Stimulated activated CD8-positive, alpha-beta memory T cell treated with anti-CD3 and anti-CD28 coated beads, Interleukin-7, amount 100 ng/mL, for 48 hours (primary cell): ENCODE measurements at places on chromosomes 5 and 9.

GRCh38 chr9:133642708-133643361 lies 6.7 kb downstream of the DBH start:
- DNase-seq = no peak

DNA sequence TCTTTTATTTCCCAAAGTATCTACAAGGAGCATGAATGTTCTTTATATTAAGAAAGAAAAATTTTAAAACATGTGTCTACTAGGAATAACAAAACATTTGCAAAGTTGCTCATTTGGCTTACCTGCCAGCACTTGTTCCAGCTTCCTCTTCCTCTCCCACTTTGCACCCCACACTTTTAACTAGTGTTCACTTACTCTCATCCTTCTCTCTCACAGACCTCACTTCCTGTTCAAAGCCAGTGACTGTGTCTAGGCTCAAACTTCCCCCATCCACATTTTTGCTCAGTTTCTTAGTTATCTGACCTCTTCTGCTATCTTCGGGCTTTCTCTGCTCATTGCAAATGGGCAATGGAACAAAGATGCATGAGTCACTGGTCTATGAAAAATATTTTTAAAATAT lies 512.2 kb upstream of the ZNF462 start:
- no peak for DNase-seq

DNA sequence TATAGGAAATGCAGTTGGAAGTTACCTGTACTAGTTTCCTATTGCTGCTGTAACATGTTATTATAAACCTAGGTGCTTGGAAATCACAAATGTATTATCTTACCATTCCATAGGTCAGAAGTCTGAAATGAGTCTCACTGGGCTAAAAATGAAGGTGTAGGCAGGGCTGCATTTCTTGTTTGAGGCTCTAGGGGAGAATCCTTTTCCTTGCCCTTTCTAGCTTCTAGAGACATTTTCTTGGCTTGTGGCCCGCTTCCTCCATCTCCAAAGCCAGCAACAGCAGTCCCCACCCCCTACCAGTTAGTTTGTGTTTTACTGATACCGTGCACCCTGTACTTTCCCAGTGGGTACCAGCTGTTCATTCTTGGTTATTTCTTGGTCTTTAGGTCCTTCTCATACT lies 153.3 kb downstream of the SLF1 start:
- no peak for DNase-seq

GRCh38 chr9:124631326-124631725 lies 124.1 kb upstream of the NR5A1 start:
- DNase-seq = no peak

GRCh38 chr5:126965061-126965475 lies 65.3 kb downstream of the MARCHF3 start:
- no peak for DNase-seq

DNA sequence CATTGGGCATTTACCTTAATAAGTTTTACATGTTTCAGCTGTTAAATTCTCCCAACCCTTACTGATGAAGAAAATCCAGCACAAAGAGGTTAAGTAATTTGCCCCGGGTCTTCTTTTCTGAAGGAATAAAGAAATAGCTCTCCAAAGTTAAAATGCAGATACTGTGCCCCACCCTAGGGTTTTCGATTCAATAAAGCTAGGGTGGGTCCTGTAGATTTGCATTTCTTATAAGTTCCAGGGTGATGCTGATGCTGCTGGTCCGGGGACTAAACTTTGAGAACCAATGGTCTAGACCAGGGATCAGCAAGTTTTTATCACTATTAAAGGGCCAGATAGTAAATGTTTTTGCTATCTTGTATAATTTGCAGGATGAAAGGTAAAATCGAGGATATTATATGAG lies 156.7 kb downstream of the ADAMTS12 start:
- DNase-seq = no peak

GRCh38 chr9:68841276-68842052 lies 136.4 kb downstream of the PIP5K1B start:
- DNase-seq = no peak

DNA sequence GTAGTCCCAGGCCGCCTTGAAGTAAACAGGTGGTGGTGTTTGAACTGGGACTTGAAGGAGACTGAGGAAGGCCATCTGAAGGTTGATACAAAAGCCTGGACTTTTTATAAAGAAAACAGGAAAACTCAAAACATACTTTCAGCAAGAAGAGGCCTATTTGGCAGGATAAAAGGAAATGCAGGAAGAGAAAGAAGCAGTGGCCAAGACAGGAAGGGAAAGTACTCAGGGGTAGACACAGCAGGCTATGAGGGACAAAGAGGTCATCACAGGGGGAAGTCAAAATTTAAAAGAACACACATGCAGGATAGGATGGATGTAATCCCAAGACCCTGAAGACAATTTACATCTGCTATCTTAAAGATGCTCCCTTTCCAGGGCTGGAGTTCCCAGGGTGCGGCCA lies 13.0 kb downstream of the TLE1 start:
- DNase-seq = no peak

GRCh38 chr5:171523781-171524180 lies 104.3 kb downstream of the FGF18 start:
- no peak for DNase-seq

- DNase-seq = no peak
Measured at GRCh38 chr5:158634714-158635113, 465.0 kb downstream of the EBF1 start.

GRCh38 chr5:39370555-39371366 lies 6.5 kb upstream of the C9 start:
- no peak for DNase-seq

DNA sequence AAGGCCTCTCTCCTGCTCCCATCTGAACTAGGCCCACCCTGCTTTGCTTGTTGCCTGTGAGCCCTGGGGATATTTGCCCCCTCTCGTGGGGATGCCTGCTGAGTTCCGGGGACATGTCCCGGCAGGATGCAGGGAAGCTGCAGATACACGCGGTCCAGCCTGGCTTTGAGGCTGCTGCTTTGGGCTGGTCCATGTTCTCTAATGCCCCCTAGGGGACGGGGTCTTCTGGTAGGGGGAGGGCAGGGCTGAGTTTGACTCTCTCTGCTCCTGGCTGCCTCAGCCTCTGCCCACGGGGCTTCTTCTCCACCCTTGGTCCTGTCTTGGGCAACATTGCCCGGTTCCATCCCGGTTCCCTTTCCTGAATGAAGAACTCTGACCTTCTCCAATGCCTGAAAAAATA lies 84.9 kb upstream of the ASS1 start:
- no peak for DNase-seq

DNA sequence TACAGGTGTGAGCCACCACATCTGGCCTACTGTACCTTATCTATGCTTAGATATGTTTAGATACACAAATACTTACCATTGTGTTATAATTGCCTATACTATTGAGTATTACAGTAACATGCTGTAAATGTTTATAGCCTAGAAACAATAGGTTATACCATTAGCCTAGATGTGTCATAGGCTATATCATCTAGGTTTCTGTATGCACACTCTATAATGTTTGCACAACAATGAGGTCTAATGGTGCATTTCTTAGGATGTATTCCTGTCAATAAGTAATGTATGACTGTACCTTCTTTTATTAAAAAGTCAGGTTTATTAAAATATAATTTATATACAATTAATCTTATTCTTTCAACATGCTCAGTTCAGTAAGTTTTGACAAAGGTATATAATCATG lies 683.1 kb downstream of the LRRC70 start:
- no peak for DNase-seq

- no peak for DNase-seq
Measured at GRCh38 chr5:131419877-131420276, 156.0 kb downstream of the CDC42SE2 start.

GRCh38 chr5:143636931-143637528 lies 174.9 kb upstream of the HMHB1 start:
- DNase-seq = no peak

- DNase-seq = no peak
Measured at GRCh38 chr5:60377826-60378225, 322.1 kb downstream of the DEPDC1B start.

GRCh38 chr5:134437847-134438581 lies 26.3 kb upstream of the CDKN2AIPNL start:
- DNase-seq = no peak

DNA sequence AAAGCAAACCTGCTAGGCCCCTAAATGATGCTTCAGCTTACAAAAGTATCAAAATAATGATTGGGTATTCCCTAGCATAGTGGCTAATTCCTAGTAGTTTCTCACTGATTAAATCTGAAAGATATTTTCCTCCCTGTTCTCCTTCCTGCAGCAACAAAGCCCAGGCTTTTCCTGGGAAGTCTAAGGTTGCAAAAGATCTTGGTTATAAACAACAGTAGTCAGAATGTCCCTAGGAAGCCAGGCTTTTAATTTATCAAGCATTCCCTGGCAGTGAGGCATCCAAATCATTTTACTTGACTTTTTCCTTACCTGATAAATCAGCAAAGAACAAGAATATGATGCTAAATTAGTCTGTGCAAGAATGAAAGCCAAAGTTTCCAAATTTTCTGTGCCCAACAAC lies 272.0 kb downstream of the PDE4D start:
- no peak for DNase-seq

- no peak for DNase-seq
Measured at GRCh38 chr9:90477535-90477934, 165.1 kb downstream of the DIRAS2 start.

DNA sequence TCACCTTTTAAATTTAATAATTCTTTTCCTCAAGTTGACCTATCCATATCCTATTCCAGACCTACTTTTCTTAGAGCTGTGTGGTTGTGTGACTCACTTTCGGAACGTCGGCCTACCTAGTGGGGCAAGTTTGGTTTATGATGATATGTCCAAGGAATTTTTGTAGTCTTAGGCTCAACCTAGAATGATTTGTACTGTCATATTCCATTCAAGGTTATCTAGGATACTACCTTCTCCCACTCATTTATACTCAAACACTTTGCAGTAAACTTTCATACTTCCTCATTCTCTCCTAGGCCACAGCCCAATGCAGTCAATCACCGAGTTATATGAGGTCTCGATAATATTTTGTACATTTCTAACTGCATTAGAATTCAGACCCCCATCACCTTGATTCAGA lies 61.9 kb downstream of the PIK3R1 start:
- DNase-seq = no peak

GRCh38 chr9:127611603-127611898 lies 526 bp upstream of the STXBP1 start:
- DNase-seq = no peak

DNA sequence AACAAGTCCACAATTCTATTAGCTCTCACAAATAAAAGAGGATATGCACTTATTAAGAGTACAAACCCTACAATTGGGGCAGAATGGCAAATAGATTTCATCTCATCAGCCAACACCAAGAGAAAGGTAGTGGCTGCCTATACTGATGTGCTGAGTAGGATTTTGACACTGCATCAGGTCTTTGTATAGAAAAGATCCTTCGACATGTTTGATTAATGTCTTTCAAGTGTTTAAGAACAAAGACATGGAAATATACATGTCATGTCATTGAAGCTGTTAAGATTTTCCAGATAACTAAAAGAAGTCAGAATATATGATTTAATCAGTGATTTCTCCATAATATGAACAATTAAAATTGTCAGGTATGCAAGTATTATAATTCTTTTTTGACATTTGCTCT lies 238.7 kb upstream of the GRAMD2B start:
- DNase-seq = no peak

GRCh38 chr5:9851458-9851857 lies 221.3 kb upstream of the TAS2R1 start:
- DNase-seq = no peak

DNA sequence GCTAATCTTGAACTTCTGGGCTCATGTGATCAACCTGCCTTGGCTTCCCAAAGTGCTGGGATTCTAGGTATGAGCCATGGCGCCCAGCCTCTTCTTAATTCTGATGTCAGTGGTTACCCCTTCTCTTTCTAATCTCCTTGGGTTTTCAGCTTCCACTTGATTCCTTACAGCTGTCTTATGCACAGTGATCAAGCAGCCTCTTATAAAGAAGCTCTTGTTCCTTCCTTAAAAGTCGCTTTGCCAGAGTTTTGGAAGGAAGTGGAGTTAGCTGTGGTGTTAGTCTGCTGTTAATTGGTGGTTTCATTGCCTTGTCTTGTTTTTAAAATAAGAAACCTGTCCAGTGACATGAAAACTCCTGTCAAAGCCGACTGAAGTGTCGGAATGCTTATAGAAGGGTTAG lies 128.1 kb upstream of the CACNA1B start:
- DNase-seq = no peak

- DNase-seq = no peak
Measured at GRCh38 chr5:31937226-31937625, 236.9 kb downstream of the GOLPH3 start.

DNA sequence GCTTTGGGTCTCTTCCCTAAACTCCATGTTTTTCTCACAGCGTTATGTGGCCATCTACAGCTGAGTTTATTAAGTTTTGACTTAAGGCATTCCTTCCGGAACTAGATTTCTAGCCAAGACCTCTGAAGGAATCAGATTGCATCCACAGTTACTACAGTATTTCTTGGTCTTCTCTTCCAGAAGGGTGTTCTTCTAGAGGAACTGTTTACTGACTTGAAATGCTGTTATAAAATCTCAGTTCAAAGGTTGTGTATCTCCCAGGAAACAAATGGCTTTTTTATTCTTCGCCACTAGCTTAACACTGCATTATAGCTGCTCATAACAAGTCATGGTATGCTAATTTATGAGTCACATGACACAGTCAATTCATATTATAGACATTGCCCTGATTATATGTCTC lies 55.3 kb upstream of the RAD23B start:
- DNase-seq = no peak

DNA sequence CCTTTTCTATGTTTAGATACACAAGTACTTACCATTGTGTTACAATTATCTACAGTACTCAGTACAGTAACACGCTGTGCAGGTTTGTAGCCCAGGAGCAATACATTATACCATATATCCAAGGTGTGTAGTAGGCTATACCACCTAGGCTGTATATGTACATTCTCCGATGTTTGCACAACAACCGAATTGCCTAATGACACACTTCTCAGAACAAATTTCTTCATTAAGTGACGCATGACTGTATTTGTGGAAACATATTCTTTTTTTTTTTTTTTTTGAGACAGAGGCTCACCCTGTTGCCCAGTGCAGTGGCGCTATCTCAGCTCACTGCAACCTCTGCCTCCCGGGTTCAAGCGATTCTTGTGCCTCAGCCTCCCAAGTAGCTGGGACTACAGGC lies 4.0 kb upstream of the RAD23B start:
- no peak for DNase-seq

GRCh38 chr5:159161361-159162214 lies 47.8 kb downstream of the RNF145 start:
- no peak for DNase-seq

DNA sequence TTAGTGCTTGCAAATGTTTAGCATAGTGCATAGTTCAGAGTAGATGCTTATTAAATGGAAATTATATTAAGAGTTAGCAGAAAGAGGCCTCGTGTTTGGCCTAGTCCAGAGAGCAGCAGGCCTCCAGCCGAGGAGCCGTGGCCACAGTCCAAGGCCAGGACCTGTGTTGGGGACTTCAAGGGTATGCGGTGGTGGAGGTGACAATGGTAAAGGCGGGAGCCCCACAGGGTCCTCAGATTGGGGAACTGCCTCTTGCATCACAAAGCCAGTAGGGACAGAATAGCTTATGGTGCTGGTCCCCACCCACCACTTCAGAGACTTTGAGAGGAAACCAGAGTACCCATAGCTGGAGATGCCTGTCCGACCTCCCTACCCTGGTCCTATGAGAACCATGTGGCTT lies 554.6 kb upstream of the RIOK2 start:
- no peak for DNase-seq
